Thoracic aorta (tissue), 2 donors: ENCODE measurements at places on chromosomes 12 and 14.

- DNase-seq = no peak
Observed at GRCh38 chr14:70908935-70909641, 1.8 kb downstream of the PCNX1 start.

- DNase-seq = no peak
Observed at GRCh38 chr12:80815351-80815750, 98.6 kb downstream of the MYF5 start.

GRCh38 chr12:41264281-41264680 lies 76.2 kb downstream of the PDZRN4 start:
- no peak for DNase-seq

GRCh38 chr12:56103066-56103711 lies 1.2 kb upstream of the PA2G4 start:
- no peak for DNase-seq

DNA sequence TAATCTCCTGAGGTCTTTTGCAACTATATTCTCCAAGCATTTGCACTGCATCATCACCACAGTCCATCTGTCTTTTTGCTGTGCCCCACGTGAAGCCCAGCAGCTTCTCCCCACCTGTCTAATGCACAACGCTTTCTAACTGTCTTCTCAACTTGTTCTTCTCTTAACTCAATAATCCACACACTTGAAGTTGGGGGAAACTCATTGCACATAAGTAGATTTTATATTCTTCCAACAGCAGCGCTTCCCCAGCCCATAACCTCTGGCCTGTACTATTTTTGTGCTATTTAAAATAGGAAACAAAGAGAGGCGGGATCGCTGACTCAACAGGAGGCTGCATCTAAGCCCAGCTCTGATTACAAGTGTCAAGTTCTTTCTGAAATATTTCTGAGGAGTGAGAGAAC lies 226.7 kb downstream of the GXYLT1 start:
- no peak for DNase-seq

DNA sequence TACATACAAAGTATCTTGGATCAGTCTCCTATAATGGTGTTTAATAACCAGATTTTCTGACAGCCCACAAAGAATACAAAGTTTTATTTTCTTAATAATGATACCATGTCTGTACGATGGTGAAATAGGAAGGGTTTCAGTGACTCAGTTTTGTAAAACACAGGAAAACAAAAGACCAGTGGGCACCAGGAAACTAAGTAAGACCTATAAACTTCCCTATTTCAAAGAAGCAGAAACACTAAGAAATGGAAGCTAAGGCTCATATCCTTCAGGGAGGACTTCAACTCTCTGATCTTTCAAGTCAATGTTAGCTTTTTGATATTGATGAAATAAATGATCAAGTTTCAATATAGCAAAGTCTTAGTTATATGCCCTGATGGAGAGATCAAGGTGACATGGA lies 196.0 kb downstream of the DUSP6 start:
- DNase-seq = no peak

DNA sequence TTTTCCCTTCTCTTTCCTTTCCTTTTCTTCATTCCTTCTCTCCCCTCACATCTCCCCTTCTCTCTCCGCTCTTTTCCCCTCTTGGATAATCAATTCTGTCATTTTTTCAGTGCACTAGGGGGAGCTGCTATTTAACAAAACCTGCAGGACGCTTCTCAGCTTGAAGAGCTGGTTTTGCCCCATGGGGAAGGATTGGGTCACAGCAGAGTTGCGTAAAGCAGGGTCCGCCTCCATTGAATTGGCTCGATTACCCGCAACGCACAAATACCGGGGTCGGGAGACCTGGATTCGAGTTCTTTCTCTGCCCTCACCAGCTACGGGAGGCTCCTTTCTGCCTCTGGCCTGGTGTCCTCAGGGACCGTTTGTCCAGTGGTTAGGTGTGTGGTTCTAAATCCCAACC lies 42.1 kb upstream of the CHGA start:
- DNase-seq = no peak

GRCh38 chr12:108576660-108577234 lies 14.4 kb downstream of the ISCU start:
- no peak for DNase-seq

GRCh38 chr14:36506732-36507614 lies 13.1 kb downstream of the NKX2-1 start:
- no peak for DNase-seq

- DNase-seq = no peak
Observed at GRCh38 chr14:51554953-51555352, 96.8 kb upstream of the FRMD6 start.

DNA sequence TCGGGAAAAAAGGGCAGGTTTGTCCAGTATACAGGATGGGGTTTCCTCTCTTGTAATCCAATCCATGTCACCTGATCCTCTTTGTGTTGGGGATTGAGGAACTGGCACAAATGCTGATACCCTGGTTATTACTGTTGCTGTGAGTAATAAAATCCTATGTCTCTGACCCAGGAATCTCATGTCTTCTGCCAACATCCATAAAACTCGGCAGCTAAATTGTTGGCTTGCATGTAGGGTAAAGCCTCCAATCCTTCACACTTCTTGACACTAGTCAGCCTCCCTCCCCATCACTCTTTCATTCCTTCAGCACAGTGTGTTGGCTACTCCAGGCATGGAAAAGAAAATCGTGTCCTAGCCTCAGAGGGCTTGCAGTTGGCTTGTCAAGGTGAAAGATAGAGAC lies 9.2 kb upstream of the NOS1 start:
- DNase-seq = no peak
